ENCODE measurements at places on chromosomes 7 and 10.

DNA sequence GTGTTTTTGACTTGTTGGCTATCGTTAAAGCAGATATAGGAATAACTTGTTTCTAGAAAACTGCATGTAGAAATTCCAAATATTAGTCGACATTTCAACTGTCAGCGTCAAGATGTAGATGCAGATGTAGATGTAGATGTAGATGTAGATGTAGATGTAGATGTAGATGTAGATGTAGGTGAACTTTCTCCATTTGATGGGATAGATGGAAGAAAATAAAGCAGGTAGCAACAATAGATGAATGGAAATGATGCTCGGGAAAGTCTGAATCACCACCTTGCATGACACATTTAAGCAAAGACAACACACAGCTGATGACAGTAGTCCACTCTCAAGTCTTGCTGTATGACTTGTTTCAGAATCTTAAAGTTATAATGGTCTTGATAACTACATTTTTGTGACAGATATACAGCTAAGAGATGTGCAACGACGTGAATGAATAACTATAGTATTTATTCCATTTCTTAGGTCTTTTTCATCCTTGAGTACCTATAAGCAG, 53.5 kb downstream of the SND1 start:
- H3K4me1 ChIP-seq: peaks cover 5% of the 10 kb centered on the region
- DNase-seq: no peak
- peaks cover 68% of the 10 kb centered on the region for H3K36me3 ChIP-seq
- H3K27ac ChIP-seq: peak overlapping the region; percentile 13

DNA sequence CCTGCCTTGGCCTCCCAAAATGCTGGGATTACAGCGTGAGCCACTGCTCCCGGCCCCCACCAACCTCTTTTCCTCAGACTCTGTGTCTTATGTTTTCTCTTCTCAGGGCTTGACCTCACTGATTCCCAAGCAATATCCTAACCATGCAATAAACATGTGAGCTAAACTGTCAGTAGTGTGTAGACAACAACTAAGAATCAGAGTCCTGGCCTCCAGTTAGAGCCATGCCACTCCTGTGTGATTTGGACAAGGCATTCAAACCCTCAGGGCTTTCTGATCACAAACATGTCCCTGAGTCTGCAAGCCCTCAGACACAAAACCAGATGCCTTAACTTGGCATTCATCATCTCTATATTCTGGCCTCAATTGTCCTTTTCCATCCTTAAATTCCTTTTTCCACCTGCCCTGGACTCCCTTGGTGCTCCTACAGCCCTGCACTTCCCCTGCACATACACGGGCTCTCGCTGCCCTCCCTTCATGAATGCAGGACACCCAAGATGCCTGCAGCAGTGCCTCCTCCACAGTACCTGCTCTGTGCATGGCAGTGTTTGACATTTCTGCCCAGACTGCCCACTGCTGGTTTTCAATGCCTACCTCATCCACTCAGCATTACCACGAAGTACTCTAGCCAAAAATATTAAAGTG, 142.8 kb downstream of the CYP26A1 start:
- H3K36me3 ChIP-seq: no peaks in the 10 kb centered on the region
- no peak for DNase-seq
- no peak overlapping the region for H3K27ac ChIP-seq
- peaks cover 6% of the 10 kb centered on the region for H3K27me3 ChIP-seq

GRCh38 chr7:26143298-26144048, 8.5 kb upstream of the NFE2L3 start:
- H3K4me3 ChIP-seq: no peak overlapping the region
- no peak for DNase-seq
- no peaks in the 10 kb centered on the region for H3K4me1 ChIP-seq
- no peaks in the 10 kb centered on the region for H3K36me3 ChIP-seq

DNA sequence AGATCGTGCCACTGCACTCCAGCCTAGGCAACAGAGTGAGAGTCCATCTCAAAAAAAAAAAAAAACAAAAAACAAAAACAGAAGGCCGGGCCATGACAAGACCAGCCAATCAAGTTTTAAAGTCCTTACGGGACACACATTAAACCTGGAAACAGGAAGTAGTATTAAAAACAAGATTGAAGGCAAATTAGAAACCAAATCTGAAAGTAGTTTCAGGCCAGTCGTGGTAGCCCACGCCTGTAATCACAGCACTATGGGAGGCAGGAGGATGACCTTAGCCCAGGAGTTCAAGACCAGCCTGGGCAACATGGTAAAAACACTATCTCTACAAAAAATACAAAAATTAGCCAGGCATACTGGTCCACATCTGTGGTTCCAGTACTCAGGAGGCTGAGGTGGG, 18.1 kb downstream of the PSAP start:
- peaks cover 31% of the 10 kb centered on the region for H3K36me3 ChIP-seq
- H3K27ac ChIP-seq: no peak overlapping the region
- peaks cover 19% of the 10 kb centered on the region for H3K4me1 ChIP-seq
- peak; percentile 67 for DNase-seq

- H3K27me3 ChIP-seq: no peaks in the 10 kb centered on the region
- no peak overlapping the region for H3K4me3 ChIP-seq
- no peaks in the 10 kb centered on the region for H3K4me1 ChIP-seq
- H3K27ac ChIP-seq: no peak overlapping the region
- DNase-seq: no peak
- no peaks in the 10 kb centered on the region for H3K36me3 ChIP-seq
Observed at GRCh38 chr10:129909531-129910256, 54.4 kb downstream of the EBF3 start.

DNA sequence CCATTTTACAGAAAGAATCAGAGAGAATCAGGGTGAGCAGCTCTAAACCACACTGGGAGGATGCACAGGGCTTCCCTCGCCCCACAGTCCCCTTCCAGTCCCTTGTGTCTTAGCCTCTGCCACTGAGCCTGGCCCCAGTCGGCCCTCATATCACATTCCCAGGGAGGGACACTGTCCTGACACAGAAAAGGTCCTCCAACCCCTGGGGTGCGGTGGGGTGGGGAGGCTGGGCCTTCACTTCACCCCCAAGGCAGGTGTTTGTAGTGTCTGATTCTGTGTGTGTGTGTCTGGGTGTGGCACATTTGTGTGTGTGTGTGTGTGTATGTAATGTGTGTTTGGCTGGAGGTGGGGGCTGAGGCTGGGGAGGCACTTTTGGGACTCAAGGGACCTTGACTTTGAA, 1.8 kb upstream of the KCP start:
- no peaks in the 10 kb centered on the region for H3K36me3 ChIP-seq
- H3K27ac ChIP-seq: no peak overlapping the region
- DNase-seq: no peak
- peaks cover 60% of the 10 kb centered on the region for H3K27me3 ChIP-seq
- peaks cover 4% of the 10 kb centered on the region for H3K4me1 ChIP-seq

DNA sequence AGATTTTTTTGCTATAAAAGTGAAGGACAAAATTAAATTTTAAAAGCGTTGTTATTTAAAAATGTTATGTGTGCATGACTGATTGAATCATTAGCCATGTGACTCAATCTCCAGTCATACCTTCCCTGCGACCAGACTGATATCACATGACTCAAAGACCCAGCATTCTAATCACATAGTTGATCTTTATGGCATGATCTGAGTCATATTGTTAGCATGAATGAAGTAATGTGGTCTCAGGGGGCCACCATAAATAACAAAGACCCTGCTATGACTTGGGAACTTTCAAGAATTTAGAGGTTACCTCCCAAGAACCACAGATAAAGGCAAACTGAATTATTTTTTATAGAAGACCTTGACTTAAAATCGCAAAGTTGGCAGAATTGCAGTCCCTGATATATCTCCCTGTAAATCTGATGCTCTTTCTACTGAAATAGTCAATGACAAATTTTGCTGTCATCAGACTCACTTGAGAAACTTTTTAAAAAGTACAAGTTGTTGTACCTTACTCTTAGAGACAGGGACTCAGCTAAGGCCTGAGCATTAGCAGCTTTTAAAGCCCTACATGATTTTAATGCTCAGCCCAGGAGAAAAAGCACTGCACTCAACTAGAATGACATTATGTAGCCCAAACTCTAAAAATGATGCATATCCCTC, 717.3 kb downstream of the XPNPEP1 start:
- H3K36me3 ChIP-seq: no peaks in the 10 kb centered on the region
- no peak overlapping the region for H3K27ac ChIP-seq
- H3K27me3 ChIP-seq: no peaks in the 10 kb centered on the region

DNA sequence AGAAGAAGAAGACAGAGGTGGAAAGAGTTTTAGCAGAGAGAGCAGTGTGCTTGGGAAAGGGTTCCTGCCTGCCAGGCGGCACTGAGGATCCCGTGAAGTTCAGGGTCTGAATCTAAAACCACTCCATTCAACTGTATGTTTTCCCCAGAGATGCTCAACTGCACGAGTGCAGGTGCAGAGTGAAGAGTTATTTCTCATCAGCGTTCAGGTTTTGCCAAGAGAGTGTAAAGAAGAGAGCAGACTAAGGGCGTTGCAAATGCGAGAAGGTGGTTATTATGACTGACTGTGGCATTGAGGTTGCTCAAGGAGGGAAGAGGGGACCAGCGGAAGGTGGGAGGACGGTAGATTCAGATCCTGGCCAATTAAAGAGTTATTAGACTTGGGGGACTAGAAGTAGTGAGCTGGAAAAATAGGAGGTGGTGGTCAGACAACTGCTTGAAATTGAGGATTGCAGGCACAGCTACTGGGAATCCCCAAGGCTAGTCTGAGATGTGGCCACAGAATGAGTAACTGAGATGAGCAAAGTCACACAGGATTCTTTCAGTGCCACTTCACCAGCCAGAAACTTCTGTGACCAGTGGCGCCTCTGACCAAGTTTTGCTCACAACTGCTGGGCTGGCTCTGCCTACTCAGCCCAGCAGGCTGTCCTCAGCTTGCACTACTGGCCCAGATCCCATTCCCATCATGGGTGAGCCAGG, 29.1 kb downstream of the STRA8 start:
- H3K27ac ChIP-seq: no peak overlapping the region
- H3K4me3 ChIP-seq: no peak overlapping the region
- H3K36me3 ChIP-seq: no peaks in the 10 kb centered on the region
- H3K4me1 ChIP-seq: no peaks in the 10 kb centered on the region

- H3K27ac ChIP-seq: no peak overlapping the region
- no peaks in the 10 kb centered on the region for H3K27me3 ChIP-seq
- DNase-seq: no peak
- H3K4me1 ChIP-seq: no peaks in the 10 kb centered on the region
- no peak overlapping the region for H3K4me3 ChIP-seq
Observed at GRCh38 chr7:84975586-84976185, 211.2 kb downstream of the SEMA3D start.

GRCh38 chr7:93910076-93910994, 4.0 kb downstream of the GNGT1 start:
- no peaks in the 10 kb centered on the region for H3K4me1 ChIP-seq
- no peak overlapping the region for H3K27ac ChIP-seq
- peaks cover 5% of the 10 kb centered on the region for H3K27me3 ChIP-seq
- no peak overlapping the region for H3K4me3 ChIP-seq

DNA sequence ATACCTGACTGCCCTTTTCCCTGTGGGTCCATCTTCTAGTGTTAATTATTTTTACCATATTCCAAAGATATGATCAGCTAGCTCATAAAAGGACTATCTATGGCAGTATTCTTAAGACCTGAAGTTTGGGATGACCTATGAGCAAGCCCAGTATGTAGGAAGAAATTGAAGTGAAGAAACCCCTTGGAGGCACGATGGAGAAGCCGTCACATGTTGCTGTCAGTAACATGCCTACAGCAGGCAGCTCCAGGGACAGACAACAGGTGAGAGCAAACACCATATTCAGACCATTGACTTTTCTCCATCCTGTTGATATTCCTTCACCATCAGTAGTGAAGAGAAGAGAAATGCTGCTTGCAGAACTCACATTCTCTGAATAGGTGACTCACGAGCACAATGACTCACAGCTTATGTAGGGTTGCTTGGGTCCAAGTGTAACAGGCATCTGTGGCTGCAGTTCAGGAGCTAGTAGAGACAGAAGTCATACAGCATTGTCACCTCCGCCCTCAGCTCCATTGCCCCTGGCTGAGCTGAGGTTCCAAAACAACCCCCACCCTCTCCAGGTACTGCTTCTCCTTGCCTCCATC, 8.4 kb upstream of the LYZL2 start:
- H3K27ac ChIP-seq: no peak overlapping the region
- DNase-seq: no peak
- H3K4me1 ChIP-seq: peaks cover 5% of the 10 kb centered on the region
- peaks cover 35% of the 10 kb centered on the region for H3K27me3 ChIP-seq
- no peaks in the 10 kb centered on the region for H3K36me3 ChIP-seq
- H3K4me3 ChIP-seq: no peak overlapping the region

- H3K4me3 ChIP-seq: no peak overlapping the region
- no peaks in the 10 kb centered on the region for H3K36me3 ChIP-seq
- H3K27ac ChIP-seq: no peak overlapping the region
- H3K4me1 ChIP-seq: no peaks in the 10 kb centered on the region
- DNase-seq: no peak
Observed at GRCh38 chr7:118949031-118949430, 724.5 kb downstream of the ANKRD7 start.

DNA sequence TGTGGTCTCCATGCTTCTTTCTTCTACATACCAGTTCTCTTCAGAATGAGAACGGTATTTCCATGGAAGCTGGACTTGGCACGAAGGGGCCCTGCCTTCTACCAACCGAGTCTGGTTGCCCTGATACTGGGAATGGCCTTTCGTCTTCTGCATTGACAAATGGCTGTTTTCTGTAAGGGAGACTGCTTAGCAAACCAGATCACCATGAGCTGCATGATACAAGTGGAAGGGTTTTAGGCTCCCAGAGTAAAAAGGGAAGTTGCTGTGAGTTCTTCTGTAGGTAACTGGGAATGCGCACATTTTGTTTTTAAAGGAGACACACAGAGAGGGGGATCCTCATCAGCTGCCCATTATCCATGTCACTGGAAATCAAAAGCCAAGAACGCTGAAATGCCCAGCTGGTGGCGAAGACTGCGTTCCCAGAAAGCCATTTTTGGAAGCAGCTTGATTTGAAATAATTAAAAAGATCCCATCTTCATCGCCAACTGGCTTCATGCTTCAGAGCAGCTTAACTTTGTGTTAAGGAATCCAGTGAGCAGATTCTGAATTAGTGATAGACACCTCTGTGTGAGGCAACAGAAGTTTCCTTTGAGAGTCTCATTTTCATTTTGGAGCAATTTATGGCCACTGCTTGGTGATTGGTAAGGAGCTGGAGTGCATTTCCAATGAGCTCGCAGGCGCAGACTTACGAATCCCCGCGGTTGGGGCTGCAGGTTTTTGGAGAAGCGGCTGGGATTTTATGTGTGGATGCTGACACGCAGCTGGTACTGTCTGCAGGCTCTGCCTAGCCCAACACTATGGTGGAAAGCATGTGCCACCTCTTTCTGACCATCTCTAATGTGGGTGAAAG, 672.7 kb upstream of the FOXK1 start:
- no peak overlapping the region for H3K4me3 ChIP-seq
- DNase-seq: no peak
- H3K36me3 ChIP-seq: no peaks in the 10 kb centered on the region
- no peaks in the 10 kb centered on the region for H3K4me1 ChIP-seq
- no peaks in the 10 kb centered on the region for H3K27me3 ChIP-seq

DNA sequence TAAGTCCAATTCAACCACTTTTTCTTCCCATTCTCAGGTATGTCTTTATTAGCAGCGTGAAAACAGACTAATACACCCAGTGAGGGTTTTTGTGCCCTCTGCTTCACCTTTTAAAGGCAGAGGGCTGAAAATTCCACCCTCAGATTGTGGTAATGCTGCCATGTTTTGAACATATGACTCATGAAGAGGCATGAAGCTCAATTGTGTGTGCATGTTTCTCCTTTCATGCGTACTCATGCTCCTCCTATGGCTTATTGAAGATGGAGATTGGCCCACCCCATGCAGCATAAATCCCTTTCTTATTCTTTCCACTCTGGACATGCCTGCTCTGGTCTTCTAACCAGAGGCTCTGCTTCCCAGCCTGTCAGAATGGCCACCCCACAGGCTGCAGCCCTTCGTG, 168.0 kb upstream of the PRKCQ start:
- H3K27me3 ChIP-seq: peaks cover 14% of the 10 kb centered on the region
- no peaks in the 10 kb centered on the region for H3K36me3 ChIP-seq
- no peak for DNase-seq
- no peak overlapping the region for H3K4me3 ChIP-seq

All from activated CD4-positive, alpha-beta T cell treated with anti-CD3 and anti-CD28 coated beads, Interleukin-2, amount 10 ng/mL, durations not matched to agents 24 days and 14 days (primary cell).